ENCODE measurements at places on chromosomes 12 and 14. TPM values are rescaled to one million over a fixed set of nuclear protein-coding genes. Genes with fewer than 3 reads are reported as not detected.

The PLXNC1 gene
- 8.2 TPM for polyA plus RNA-seq

The PLD4 gene
- 0.48 TPM for polyA plus RNA-seq

The MUCL1 gene
- not detected for polyA plus RNA-seq

DNA sequence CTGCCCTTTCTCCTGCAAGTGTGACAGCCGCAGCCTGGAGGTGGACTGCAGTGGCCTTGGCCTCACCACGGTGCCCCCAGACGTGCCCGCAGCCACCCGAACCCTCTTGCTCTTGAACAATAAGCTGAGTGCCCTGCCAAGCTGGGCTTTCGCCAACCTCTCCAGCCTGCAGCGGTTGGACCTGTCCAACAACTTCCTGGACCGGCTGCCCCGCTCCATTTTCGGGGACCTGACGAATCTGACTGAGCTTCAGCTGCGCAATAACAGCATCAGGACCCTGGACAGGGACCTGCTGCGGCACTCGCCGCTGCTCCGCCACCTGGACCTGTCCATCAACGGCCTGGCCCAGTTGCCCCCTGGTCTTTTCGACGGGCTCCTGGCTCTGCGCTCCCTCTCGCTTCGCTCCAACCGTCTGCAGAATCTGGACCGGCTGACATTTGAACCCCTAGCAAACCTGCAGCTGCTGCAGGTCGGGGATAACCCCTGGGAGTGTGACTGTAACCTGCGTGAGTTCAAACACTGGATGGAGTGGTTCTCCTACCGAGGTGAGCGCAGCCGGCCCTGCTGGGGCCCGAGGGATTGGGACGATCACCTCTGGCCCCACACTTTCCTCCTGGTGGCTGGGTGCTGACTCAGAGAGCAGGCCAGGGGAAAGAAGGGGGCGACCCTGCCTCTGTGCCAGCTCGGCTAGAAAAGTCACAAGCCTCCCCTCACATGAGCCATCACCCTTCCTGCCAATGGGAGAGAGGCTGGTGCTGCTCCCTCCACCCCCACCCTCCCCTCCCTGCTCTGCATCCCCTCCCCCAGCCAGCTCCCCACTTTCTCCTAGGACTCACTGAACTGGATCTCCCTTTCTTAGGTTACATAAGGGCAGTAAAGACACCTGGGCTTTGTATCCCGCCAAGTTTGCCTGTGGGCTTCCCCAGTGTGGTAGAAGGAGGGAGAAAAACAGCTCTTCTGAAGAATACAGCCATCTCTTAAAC is 10.9 kb downstream of the LRTM2 start:
- H3K27ac ChIP-seq, result no peak overlapping the region
- H3K36me3 ChIP-seq, result no peaks in the 10 kb centered on the region
- H3K4me1 ChIP-seq, result no peaks in the 10 kb centered on the region
- peak; percentile 27 for DNase-seq

Measured in ovary (tissue), 10 donors.